ENCODE measurements at places on chromosomes 6 and 20.

DNA sequence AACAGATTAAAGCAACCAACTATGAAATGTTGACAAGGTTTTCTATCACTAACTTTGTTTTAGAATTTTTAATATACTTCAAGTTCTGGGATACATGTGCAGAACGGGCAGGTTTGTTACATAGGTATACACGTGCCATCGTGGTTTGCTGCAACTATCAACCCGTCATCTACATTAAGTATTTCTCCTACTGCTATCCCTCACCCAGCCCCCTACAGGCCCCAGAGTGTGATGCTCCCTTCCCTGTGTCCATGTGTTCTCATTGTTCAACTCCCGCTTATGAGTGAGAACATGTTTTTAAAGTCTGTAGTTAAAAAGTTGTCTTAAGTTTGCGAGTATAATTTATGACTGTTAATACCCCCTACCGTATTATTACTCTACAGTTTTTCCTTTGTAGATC is 844.3 kb upstream of the MANEA start:
- DNase-seq = no peak

GRCh38 chr6:144064402-144065212 is 30.8 kb downstream of the SF3B5 start:
- DNase-seq = peak; percentile 77

DNA sequence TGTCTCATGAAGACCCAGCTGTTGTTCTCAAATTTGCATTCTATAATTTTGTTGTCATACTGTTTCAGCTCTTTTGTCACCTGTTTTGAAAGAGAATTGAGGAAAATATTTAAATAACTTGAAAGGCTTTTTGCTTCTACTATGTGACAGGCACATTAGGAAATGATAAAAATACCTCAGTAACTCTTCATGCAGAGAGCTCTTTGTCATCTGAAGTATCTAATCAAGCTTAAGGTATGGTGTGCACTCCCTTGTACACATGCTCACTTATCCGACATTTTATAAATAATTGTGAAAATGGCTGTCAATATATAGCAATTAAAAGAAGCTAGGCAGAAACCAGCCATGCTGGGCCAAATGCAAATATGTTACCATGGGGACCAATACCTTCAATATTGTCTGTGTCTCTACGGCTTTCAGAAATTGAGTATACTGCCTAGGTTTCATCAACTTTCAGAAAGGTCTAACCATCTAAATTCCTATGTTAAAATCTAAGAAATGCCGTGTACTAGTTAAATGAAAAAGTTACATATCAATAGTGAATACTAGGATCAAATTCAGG is 349.0 kb downstream of the RNGTT start:
- no peak for DNase-seq

DNA sequence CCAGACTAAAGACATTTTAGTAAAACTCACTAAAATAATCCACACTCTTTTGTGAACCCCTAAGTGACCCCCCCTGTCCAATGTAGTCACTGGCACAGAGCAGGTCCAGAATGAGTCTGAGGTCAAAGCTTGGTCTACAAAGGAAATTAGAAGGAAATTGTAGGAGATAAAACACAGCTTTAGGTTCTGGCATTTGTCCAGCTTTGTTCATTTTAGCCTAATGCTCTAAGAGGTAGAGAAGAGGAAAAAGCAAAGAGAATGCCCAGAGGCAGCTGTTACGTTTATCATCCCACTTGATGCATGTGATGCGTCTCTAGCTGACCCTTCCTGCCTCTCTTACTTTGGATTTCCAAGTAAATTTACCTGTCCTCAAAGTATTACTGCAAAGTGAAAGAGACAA is 62.5 kb downstream of the CNKSR3 start:
- peak; percentile 55 for DNase-seq

DNA sequence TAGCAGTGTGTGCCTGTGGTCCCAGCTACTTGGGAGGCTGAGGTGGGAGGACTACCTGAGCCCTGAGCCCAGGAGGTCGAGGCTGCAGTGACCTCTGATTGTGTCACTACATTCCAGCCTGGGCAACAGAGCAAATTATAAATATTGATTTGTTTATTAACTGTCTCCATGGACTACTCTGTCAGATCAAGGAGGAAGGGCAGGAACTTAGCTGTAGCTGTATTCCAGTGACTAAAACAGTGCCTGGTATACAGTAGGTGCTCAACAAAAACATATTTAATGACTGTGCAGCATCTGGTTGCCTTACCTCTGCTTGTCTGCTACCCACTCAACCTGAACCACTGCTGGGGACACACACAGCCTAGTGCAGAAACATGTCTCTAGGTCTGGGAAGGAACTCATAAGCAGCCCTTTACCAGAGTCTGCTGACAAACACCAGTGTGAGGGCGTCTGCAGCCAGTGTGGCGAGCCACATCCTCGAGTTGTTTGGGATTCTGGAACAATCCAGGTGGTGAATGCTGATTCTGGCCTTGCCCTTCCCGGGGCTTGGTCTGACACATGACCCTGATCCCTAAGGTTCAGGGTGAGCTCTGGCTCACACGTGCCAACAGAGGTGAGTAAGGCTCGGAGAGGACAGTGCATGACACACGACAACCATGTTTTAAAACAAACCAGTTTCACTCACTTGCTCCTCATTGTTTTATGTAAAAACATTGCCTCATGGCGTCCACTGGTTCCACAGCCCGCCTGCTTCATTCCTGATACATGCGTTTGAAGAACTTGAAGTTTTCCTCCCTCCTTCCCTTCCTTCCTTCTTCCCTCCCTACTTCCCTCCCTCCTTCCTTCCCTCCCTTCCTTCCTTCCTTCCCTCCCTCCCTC is 117.9 kb upstream of the ZNF217 start:
- no peak for DNase-seq

DNA sequence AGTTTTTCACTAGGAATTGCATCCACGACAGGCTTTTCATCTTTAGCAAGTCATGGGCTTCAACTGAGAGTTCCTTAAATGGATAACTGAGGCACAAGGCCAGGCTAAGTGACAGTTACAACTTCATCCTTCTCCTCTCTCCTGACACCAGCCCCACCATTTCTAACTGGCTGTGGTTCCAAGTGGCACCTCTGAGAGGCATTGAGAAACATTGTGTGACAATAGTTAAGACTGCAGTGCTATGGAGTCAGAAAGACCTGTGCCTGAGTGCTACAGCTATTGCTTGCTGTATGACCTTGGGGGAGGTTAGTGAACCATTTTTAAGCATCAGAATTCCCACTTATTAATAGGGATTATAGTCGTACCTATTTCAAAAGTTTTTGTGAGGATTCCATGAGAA is 26.2 kb upstream of the MLIP start:
- DNase-seq = no peak

- no peak for DNase-seq
Observed at GRCh38 chr6:11976489-11976888, 35.6 kb upstream of the HIVEP1 start.

DNA sequence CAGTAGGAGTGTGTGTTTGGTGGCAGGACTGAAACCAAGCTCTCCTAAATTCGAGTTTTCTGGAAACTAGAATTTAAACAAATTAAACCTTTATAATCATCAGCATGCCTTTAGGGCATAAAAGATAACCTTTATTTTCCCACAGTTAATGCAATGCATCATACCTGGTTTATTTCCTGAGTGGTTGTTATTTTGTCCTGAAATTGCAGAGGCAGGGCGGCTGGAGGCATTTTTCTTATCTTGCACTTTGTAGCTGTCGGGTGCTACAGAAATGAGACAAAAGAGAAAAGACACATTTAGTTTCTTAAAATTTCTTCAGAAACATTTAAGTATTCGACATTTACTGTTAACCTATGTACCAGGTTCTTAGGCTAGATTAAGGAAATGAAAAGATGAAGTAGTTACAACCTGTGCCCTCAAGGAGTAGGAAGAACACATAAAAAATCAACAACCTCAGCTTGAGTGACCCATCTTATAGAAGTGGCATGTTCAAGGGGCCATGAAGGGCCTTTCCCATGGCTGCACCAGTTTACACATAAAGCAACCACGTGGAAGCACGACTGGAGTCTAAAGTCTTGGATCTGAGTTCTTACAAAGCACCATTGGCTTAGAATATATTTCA is 128.6 kb downstream of the MAP7 start:
- no peak for DNase-seq

DNA sequence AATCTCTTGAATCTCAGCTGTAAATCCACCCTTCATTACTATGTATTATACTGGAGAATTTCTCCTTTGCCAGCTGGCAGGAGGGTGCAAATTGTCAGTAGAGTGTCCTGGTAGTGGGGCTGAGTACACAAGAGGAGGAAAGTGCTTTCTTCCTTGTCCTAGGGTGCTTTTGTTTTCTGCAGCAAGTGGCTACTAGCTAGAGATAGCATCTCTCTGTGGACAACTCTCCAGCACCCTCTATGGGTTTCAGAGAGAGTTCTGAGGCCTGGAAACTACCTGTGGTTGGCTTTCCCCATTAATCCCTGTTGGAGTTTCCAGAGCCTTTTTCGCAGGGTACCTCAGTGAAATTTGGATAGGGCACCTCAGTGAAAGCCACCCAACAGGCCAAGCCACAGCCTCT is 422.5 kb upstream of the RGS17 start:
- DNase-seq = peak; percentile 4

- no peak for DNase-seq
Observed at GRCh38 chr6:165389534-165389933, 80.1 kb upstream of the C6orf118 start.

DNA sequence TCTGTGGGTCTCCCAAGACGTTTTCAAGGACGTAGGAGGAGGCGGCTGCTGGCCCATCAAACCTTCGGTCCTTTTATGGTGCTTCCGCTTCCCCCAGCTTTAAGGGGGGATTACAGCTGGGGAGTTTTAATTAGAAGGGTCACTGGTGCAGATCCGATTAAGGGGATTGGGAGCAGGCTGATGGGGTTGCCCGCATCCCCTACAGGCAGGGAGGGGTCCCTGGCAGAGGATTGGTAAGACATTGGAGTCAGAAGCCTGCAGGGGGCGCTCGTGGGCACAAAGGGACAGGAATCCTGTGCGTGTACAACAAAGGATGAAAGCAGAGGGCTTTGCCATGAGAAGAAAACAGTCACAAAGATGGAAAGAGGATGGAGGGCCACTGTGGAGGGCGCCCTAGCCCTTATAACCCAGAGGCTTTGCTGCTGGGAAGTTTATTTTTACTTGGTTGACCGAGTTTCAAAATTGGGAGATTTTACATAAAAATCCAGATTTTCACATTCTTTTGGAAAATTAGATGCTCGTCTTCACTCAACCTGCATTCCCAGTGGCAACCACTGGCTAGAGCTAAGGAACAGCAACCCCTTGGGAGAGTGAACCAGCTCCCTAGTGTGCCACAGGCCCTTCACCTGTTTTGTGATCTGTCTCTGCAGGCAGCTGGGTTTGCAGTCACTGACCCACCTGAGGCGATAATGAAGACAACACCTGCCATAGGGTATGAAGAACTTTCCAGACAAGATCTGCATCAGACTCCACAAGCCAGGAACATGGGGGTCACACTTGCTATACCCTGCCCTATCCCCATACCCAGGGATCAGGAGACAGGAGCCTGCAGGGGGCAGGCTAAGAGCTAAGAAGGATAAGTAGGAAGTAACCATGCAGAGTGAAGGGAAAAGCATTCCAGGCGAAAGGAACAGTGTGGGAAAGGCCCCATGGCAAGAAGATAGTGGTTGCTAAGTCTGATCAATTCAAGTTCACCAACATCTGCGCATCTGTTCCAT is 97.7 kb downstream of the KCNB1 start:
- DNase-seq = peak; percentile 94

DNA sequence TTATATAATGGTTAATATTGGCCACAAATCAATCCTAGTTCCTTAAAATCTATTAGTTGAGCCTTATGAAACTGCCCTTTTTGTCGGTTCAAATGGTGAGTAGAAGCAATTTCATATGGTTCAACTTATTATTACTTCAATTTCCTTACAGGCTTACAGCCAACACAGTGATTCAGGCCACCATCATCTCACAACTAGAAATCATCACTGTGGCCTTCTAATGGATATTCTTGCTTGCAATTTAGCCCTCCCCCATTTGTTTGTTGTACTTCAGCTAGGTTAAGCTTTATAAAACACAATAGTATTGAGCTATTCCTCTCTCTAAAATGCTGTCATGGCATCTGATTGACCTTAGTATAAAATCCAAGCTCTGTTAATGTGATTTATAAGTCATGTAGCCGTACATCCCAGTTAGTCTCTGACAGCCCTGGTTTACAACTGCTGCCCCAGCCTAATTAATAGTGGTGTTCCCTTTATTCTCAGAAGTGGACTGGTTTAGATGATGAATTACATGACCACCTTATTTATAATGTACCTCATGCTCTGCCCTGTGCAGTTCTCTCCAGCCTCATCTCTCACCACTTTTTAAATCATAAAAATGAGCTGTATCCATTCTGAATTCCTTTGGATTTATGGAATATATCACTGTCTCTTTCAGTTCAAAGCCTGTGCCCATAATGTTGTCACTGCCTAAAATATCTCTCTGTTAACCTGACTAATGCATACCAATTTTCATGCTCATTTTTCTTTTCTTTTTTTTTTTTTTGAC is 36.7 kb downstream of the LAMA2 start:
- no peak for DNase-seq

DNA sequence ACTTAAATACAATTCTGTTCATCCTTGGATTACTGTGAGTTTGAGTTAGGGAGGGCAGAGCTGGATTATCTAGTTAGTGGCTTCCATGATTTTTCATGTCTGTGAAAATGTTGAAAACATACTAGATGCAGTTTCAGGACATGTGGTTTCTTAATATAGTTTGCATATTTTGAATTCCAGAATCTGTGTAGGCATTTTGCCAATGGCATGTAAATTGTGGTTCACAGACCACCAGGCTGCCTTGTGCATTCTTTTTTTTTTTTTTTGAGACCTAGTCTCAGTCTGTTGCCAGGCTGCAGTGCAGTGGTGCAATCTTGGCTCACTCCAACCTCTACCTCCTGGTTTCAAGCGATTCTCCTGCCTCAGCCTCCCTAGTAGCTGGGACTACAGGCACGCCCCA is 42.8 kb downstream of the CDC5L start:
- DNase-seq = no peak

GRCh38 chr6:168265827-168266815 is 53.5 kb downstream of the DACT2 start:
- no peak for DNase-seq

DNA sequence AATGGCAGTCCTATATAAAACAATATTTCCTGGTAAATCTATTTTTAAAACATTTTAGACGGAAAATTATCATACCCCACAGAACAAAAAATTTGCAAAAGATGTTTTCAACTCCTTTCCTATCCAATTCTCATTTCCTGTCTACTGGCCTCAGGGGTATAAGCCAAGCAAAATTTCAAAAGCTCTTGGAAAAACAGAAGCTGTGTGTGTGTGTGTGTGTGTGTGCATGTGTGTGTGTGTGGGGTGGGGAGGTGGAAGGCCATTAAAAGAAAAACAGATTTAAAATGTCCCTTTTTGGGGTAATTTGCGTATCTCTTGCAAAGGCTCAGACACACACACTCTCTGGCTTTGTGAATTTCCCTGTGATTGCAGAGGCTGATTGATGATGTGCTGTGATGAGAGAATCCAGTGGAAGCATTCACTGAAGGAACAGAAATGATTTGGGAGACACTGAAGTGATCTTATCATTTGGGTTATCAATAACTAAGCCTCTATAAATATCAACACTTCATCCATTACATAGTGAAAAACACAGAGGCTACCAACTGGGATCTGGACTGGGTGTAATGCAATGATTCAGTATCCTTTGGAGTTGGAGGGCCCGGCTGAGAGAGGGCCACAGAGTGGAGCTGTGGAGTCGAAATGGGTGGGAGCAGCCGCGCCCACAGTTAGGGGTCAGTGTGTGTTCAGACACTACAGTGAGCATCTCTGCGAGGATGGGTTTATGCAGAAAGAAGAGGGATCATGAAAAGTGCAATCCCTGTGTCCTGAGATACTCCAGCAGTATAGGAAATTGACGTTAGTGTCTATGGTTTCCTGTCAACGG is 106.8 kb upstream of the PREP start:
- DNase-seq = no peak

- no peak for DNase-seq
Observed at GRCh38 chr6:73134588-73134987, 90.7 kb downstream of the KHDC1L start.

Data from eye (tissue), 1 donor.